Esophagus squamous epithelium (tissue), 5 donors: ENCODE measurements at places on chromosomes 12 and 14.

DNA sequence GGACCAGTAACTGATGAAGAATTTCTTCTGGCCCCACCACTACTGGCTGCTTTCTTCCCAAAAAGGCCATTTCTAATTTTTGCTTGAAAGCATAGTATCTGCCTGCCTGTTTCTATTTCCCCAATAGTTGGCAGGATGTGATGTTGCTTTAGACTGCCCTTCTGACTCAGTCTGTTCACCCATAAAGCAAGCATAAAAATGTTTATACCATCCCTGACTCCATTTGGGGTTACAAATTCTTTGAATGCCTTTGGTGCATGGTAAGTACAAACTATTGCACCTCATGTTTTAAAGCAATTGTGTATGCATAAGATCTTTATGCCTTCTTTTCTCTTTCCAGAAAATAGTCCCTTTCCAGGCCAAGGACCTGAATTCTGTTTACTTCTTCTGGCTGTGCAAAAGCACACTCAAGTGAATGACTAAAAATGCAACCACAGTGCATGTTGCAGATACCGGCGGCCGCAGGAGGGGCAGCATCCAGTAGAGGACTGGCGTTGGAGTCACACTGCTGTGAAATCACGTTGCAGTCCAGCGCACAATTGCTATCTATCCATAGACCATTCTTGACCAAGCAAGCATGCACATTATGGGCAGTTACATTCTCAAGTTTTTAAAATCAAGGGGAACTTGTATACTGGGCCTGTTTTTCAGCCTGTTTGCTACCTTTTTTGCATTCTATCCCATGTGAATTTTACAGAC is 82.4 kb downstream of the SLC5A8 start:
- no peak for DNase-seq

GRCh38 chr12:40194846-40195245 is 30.0 kb upstream of the LRRK2 start:
- DNase-seq = no peak

DNA sequence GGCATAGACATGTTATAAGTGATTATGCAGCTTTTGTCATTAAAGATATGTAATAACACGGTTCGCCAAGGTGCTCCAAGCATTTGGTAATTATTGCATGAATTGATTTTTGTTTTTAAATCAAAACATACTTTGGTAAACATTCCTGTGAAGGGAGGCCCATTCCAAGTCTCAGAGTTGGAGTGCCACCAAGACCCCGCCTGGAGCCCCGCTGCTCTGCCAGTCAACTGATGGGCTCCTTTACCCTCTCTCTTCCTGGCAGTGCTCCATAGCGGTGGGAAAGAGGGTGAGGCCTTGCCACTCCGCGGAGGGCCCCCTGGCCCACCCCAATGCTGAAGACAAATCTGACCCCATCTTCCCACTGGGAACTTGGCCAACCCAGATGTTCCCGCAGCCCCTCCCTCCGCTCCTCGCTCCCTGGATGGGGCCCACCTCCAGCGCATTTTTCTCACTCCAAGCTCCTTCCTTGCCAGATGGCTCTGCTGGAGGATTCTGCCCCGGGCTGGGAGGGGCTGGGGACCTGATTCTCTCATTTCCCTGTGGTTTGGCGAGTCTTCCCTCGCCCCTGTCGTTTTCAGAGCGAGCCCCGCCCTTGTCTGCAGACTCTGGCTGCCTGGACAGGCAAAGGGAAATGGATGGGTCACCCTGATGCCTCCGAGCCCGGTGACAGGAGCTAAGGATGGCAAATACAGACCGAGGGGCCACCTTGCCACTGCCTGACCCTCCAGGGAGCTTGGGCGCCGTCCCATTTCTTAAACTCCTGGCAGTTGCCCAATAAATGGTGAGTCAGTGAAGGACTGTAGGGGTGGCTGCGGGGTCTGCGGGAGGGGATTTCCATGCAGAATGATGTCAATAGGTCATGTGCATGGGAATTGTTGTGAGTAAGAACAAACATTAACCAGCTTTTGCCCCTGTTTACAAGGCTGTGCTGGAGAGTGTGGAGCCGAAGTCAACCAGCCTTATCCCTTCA is 9.2 kb upstream of the PAPLN start:
- DNase-seq = no peak

- DNase-seq = no peak
Observed at GRCh38 chr12:77949943-77950342, 119.2 kb downstream of the NAV3 start.

DNA sequence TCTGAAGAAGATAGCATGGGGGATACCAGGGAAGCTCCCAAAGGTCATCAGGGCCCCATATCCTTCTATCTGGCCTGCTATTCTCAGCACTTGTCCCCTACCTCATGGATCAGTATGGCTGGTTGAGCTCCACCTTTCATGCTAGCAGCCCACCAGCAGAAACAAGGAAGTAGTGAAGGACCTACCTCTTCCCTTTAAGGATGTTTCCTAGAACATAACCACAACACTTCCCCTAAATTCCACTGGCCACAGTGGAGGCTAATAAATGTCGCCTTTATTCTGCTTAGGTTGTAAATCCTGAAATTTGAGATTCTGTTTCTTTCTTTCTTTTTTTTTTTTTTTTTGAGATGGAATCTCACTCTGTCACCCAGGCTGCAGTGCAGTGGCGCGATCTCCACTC is 128.6 kb upstream of the PARP11 start:
- no peak for DNase-seq
